Thyroid gland (tissue), 4 donors: ENCODE measurements at places on chromosomes 7 and 10. TPM values are rescaled to one million over a fixed set of nuclear protein-coding genes. Genes with fewer than 3 reads are reported as not detected.

HABP2 gene
- not detected for total RNA-seq

DNA sequence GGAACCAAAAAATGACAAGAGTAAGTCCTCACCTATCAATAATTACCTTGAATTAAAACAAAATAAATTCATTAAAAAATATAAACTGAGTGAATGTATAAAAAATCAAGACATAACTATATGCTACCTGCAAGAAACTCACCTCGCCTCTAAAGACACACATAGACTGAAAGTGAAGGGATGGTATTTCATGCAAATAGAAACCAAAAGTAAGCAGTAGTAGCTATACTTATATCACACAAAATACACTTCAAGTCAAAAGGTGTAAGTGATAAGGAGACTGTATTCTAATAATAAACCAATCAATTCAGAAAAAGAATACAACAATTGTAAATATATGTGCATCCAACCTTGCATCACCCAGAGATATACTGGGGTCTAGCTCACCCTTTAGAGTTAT lies 332.6 kb downstream of the SH2D4B start:
- no peaks in the 10 kb centered on the region for H3K36me3 ChIP-seq
- H3K27ac ChIP-seq: no peak overlapping the region
- DNase-seq: no peak
- no peak overlapping the region for H3K4me3 ChIP-seq

- H3K27ac ChIP-seq: no peak overlapping the region
- no peaks in the 10 kb centered on the region for H3K27me3 ChIP-seq
- no peaks in the 10 kb centered on the region for H3K36me3 ChIP-seq
- no peak for DNase-seq
- H3K4me3 ChIP-seq: no peak overlapping the region
- H3K4me1 ChIP-seq: no peaks in the 10 kb centered on the region
These were observed 3.4 kb upstream of the CTBP2 start for GRCh38 chr10:125163803-125164202.

GBX1 gene
- total RNA-seq: not detected

DENND2A gene
- total RNA-seq: 7.8 TPM

UPP1 gene
- 16.9 TPM for total RNA-seq

- no peak overlapping the region for H3K27ac ChIP-seq
- H3K4me1 ChIP-seq: peaks cover 6% of the 10 kb centered on the region
- no peaks in the 10 kb centered on the region for H3K27me3 ChIP-seq
- peaks cover 19% of the 10 kb centered on the region for H3K36me3 ChIP-seq
- H3K4me3 ChIP-seq: no peak overlapping the region
These were observed 170.0 kb downstream of the TNS3 start for GRCh38 chr7:47411901-47412300.

MMD2 gene
- total RNA-seq: 0.13 TPM

NCF1 gene
- 6.0 TPM for total RNA-seq

- H3K4me1 ChIP-seq: no peaks in the 10 kb centered on the region
- H3K27me3 ChIP-seq: no peaks in the 10 kb centered on the region
- H3K4me3 ChIP-seq: no peak overlapping the region
- no peak for DNase-seq
- H3K36me3 ChIP-seq: no peaks in the 10 kb centered on the region
- no peak overlapping the region for H3K27ac ChIP-seq
These were observed 6.7 kb downstream of the CEP55 start for GRCh38 chr10:93503075-93503474.

- no peak overlapping the region for H3K4me3 ChIP-seq
- H3K4me1 ChIP-seq: peaks cover 13% of the 10 kb centered on the region
- H3K36me3 ChIP-seq: no peaks in the 10 kb centered on the region
- no peaks in the 10 kb centered on the region for H3K27me3 ChIP-seq
- no peak for DNase-seq
These were observed 11.8 kb downstream of the PODXL start for GRCh38 chr7:131544449-131545301.

PCLO gene
- 23.8 TPM for total RNA-seq

DGKI gene
- 45.4 TPM for total RNA-seq
